ENCODE measurements at places on chromosomes 13 and 19.
A peak's percentile ranks its signal among the peaks of the same experiment; 100 is the strongest.

GRCh38 chr19:435056-435706, 25.7 kb downstream of the SHC2 start:
- DNase-seq: no peak

GRCh38 chr19:492091-492531, 4.2 kb upstream of the MADCAM1 start:
- DNase-seq: no peak

DNA sequence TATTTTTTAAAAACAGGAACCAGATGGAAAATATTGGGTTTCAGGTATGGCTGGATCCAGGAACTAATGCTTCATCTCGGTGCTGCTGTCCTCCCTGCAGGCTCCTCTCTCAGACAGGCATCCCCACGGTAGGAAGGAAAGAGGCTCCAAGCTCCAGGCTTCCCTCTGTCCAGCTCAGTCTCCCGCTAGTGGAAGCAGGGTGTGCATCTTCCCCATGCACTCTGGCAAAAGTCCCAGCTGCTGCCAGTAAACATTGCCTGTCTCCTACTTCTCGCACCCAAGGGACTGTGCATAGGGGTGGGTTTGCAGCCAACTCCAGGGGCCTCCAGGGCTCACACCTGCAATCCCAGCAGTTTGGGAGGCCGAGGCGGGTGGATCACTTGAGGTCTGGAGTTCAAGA, 29.2 kb downstream of the IL12RB1 start:
- no peak for DNase-seq

DNA sequence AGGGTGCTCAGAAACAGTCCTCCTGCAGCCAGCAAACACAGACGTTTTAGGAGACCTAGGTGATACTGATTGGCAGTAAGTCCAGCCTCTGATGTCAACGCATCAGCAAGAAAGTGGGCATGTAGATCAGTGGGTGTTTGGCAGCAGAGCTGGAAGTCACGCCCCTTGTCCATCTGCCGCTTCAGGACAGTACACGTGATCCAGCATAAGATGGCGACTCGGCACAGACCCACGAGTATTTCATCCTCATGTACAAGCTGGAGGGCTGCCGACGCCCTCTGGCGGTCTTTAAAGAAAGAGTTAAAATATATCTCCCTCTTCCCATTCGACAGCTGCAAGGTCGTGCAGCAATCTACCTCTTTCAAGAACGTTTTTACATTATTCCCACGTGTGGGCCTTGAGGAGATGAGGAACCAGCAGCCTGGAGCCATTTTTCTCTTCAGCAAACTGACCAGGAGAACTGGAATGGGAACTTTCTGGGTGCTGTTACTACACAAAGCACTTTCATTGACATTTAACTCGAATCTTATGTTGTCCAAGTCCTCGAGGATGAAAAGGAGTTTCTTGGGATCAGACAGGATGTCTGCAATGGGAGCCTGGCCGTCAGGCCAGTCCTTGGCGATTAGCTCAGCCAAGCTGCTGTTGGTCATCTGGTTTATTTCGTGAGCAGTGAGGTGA, 22.3 kb downstream of the NLRP11 start:
- DNase-seq: no peak

GRCh38 chr19:53394522-53394973, 401 bp upstream of the ZNF765 start:
- peak; percentile 40 for DNase-seq

DNA sequence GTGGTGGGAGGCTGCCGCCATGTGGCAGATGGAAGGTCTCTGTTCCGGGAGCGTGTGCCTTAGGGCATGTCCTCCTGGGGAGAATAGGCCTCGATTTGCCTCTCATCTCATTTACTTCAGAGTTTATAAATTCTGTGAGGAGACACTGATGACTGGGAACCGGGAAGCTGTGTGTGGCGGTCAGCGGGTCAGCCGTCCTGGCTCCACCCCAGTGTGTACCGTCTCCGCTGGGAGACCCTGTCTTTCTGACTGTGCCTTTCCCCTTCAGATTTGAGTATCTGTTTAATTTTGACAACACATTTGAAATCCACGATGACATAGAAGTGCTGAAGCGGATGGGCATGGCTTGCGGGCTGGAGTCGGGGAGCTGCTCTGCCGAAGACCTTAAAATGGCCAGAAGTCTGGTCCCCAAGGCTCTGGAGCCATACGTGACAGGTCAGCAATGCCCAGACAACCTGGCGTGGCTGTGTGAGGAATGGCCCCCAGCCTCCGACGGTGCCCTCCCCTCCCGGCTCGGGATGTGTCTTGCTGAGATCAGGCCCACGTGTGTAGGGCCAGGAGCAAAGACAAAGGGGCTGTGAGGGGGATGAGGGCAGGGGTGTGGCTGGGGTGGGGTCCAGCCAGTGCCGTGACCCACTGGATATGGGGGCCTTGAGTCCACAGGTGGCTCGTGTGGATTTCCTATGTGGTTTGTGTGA, 21.6 kb downstream of the ATP4B start:
- no peak for DNase-seq

- DNase-seq: no peak
These were observed 2.8 kb downstream of the MIR17HG start for GRCh38 chr13:91349992-91350911.

DNA sequence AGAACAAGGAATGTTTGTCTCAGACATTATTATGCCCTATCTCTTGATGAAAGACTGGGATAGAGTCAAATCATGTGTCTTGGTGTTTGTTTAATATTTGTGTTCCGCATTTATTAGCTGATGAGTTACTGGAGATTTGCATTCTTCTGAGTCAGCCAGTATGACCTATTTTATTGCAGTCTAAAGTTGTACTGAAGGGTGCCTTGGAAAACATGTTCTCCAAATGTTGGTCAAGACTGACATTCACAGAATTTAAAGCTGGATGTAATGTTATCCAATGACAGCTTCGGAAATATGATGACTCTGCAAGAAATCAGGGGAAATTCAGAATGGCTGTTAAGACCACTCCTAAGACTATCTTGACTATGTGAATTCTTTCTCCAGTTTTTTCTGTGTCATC, 134.0 kb downstream of the KCNRG start:
- no peak for DNase-seq

GRCh38 chr13:105658431-105658830, 877.0 kb downstream of the EFNB2 start:
- DNase-seq: no peak

GRCh38 chr13:29901710-29902631, 51.6 kb upstream of the UBL3 start:
- peak; percentile 88 for DNase-seq

DNA sequence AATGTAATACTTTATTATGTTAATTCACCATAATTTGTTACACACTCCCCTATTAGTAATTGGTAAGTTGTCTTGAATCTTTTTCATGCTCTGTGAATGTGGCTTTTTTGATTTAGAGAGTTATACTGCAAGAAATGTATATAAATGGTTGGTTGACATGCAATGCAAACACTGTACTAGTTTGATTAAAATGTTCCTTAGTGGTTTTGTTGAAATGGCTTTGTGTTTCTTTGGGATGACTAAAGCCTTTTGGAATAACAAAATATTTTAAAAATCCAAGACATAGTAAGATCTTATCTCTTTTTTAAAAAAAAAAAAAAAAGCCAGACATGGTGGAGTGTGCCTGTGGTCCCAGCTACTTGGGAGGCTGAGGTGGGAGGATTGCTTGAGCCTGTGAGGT, 10.5 kb downstream of the LAMP1 start:
- DNase-seq: no peak

GRCh38 chr19:1471515-1472160, 7.4 kb downstream of the C19orf25 start:
- DNase-seq: no peak

- no peak for DNase-seq
These were observed 20.5 kb upstream of the SLC15A1 start for GRCh38 chr13:98772794-98773452.

GRCh38 chr19:5216141-5216847, 124.3 kb downstream of the PTPRS start:
- DNase-seq: no peak

DNA sequence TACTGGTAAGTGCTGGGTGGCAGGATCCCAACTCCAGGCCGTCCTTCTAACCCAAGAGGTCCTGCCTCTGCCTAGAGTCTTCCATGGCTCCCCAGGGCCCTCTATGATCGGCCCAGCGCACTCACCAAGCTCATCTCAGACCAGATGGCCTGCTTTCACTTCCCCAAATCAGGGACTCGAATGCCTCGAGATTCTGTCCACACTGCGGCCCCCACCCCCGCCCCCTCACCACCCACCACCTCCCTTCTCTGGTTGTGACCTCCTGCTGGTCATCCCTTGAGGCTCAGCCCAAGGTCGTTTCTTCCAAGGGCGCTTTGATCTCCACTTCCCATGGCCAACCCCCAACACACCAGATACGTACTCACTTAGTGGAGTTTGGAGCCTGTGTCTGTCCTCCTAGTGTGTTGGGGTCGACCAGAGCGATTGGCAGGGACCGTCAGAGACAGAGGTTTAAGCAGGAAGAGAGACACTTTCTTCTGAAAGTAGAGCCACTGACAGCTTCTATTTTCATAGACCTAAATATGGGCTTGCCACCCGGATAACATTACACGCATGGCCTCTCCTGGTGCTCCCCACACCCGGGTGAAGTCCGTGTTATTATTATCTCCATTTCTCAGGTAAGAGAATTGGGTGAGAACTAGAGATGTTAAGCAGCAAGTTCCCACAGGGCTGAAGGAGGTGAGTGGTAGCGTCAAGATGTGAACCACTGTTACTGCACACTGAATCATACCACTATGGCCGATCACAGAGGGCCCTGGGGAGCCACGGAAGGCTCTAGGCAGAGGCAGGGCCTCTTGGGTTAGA, at the start of gene FCER2:
TSS of gene FCER2 (minus strand) at position 478 of the 804 bp plus-strand sequence. CDS start 2,371 bp downstream, outside the sequence.
- DNase-seq: no peak

GRCh38 chr19:8505680-8506401, 3.4 kb upstream of the PRAM1 start:
- peak; percentile 88 for DNase-seq

GRCh38 chr13:19864746-19865309, 1.4 kb upstream of the ZMYM5 start:
- DNase-seq: peak; percentile 52

GRCh38 chr19:56995303-56995702, 124.5 kb upstream of the USP29 start:
- DNase-seq: no peak

DNA sequence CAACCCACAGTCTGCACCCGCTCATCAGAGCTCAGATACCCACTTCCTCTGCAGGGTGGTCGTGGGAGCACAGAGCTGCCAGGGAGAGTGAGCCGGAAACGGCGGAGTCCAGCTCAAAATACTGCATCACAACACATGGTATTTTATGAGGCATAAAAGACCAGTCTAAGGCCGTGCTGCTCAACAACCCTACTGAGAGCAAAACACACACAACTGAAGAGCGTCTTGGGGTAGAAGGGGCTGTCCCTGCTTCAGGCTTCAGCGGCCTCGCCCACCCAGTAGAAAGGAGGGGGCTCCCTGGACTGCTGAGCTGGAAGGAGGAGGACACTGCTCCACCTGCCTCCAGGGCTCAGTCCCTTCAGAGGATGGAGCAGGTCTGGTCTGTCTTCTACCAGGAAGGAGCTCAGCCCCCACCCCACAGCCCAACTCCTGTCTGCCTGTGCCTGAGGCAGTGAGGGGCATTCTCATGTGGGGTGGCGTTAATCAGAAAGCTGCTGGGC, 36.9 kb downstream of the NAXD start:
- DNase-seq: no peak
